Activated CD4-positive, alpha-beta T cell treated with anti-CD3 and anti-CD28 coated beads, Interleukin-2, amount 50 U/mL, for 48 hours (primary cell): ENCODE measurements at places on chromosomes 3 and 15.

GRCh38 chr3:131712662-131713061 is 209.9 kb upstream of the MRPL3 start:
- DNase-seq = no peak

DNA sequence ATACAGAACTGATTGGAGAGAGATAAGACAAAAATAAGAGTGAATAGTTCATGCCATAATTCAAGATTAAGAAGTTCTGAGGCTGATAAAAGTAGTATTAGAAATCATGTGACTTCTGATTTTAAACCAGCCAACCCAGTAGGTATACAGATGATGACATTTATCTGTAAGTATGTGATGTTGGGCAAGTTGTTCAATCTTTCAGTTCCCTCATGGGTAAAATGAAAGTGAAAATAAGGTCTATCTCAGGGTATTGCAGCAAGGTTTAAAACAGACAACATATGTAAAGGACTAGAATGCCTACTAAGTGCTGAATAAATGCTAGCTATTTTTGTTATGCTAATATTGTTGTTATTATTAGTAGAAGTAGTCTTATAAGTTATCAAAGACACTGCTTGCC is 1055.7 kb downstream of the NAALADL2 start:
- no peak for DNase-seq

DNA sequence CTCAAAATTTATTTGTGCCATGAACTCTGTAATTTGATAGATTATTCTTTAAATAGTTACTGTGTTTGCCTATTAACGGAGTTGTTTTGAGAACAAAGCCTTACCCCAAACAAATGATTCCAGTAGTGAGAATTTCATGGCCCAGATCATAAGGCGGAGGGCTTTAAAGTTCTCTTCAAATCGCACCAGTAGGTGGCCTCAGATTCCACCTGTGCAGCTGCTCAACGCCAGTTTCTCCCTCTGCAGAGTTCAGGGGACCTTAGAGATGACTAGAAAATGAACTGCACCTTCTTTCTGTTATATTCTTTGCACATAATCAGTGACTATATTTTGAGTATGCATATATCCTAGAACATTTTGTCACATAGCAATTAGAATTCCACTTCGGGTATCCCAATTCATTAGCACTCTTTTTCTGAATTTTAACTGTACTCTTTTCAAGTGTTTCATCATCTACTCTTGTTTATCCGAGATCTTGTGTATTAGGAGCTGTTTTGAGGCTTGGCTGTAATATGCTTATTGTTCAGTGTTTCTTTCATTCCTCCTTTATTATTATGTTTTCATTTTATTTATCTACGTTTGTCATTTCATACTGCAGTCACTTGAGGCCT is 232.6 kb upstream of the CHRM5 start:
- no peak for DNase-seq

DNA sequence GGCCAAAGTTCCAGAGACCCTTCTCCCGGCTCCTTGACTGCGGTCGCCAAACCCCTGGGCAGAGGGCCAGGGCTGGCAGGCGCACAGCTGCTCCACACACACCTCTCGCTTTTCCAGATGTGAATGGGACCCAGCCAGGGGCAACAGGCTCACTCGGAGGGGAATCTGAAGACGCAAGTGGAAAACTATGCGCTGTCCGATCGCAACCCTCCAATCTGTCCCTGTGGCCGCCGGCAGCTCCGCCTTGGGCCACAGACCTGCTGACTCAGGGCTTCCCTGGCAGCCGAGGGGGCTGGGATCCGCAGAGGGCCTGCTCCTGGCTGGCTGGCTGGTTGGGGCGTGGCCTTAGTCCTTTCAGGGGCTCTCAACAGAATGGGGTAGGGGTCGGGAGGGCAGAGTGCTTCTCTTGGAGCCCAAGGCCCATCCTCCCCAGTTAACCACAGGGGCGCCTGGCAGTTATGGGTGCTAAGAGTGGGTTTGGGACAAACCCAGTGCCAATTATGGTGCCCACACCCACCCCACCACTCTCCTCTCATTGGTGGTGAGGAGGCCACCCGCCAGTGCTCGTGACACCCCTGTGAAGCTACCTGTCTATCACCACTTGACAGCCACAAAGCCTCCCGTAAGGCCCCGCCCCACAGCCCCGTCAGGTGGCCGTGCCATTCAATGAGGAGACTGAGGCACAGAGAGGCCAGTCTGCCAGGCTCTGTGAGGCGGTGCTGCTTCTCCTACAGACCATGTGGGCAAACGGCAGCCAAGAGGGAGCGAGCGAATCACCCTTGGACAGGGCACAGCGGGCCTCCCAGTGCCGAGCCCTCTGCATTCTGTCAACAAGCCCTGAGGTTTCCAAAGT is 53.8 kb downstream of the IQSEC1 start:
- no peak for DNase-seq

DNA sequence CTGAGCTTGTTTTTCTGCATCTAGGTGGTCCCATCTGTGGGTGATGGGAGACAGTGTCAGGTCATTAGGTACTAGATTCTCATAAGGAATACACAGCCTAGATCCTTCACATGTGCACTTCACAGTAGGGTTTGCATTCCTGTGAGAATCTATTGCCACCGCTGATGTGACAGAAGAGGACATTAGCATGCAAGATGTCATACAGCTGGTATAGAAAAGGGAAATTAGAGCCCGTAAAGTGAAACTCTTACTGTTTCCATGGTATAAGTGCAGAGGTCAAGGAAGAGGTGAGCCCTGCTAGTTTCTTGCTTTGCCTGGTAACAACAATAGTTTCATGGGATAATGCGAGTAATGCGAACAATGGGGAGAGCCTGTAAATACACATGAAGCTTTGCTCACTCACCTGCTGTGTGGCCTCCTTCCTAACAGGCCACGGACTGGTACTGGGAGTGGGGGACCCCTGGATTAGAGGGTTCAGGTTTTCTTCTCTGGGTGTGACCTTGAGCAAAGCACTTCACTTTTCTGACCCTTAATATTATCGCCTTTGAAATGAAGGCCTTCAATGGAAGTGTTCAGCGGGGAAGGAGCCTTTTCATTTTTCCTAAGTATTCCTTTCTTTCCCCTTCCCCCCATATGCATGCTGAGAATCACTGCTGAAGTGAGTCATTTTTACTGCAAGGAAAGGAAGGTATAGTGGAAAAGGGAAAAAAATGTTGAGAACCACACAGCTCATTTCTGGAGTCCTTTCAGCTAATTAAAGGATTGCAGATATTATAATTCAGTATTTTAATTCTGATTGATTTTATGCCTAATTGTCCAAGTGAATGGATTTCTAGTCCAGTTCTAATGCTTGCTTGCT is 286.4 kb downstream of the UBE2E2 start:
- no peak for DNase-seq

- DNase-seq = peak; percentile 77
Observed at GRCh38 chr15:25933456-25934158, 70.5 kb upstream of the ATP10A start.

- no peak for DNase-seq
Observed at GRCh38 chr3:130692455-130692854, 54.2 kb downstream of the PIK3R4 start.

DNA sequence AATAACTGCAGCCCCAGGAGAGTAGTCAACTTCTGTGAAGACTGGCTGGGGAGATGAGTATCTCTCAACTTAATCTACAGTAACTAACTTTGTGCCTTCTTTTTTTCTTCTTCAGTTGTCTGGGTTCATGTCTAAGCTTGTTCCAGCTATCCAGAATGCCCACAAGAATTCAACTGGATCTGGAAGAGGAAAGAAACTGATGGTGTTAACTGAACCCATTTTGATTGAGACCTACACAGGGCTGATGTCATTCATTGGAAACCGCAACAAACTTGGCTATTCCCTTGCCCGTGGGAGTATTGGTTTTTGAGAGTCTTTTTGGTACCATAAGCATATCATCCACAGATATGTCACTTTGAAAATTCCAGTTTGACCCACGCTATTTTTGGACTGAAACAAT is 148.7 kb downstream of the TPRG1 start:
- no peak for DNase-seq

DNA sequence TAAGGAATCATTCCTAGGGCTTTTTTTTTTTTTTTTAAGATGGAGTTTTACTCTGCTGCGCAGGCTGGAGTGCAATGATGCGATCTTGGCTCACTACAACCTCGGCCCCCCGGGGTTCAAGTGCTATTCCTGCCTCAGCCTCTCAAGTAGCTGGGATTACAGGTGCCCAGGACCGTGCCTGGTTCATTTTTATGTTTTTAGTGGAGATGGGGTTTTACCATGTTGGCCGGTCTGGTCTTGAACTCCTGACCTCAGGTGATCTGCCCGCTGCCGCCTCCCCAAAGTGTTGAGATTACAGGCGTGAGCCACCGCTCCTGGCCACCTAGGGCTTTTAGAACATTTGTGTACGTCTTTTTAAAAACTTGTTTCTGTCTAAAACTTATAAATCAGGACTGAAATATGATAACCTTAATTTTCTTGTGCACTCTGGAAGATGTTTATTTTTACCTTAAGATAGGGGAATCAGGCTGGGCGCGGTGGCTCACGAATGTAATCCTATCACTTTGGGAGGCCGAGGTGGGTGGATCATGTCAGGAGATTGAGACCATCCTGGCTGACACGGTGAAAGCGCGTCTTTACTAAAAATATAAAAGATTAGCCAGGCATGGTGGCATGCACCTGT is 21.8 kb downstream of the PIAS1 start:
- no peak for DNase-seq

DNA sequence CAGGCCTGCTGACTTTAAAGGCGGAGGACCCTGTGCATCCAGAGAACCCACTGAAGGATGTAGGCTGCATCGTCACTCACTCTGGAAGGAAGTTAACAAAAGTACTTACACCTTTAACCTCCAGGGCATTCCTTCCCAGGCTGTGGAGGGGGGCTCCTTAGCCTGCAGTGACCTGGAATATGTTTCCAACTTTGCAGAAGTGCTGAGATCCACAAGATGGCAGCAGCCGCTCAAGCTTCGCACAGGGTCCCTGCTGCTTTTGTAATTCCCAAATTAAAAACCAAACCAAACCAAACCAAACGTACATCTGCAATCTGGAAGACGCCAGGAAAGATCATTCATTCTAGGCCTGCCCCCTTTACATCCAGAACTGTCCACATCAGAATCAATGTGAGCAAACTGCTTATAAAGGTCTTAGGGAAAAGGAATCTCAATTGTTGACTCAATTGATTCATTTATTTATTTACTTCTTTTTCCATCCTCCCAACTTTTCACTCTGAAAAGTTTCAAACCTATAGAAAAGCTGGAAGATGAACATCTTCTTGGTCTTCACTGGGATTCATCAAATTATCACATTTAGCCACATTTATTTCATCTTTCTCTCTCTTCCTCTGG is 70.5 kb upstream of the KLHL25 start:
- DNase-seq = no peak

DNA sequence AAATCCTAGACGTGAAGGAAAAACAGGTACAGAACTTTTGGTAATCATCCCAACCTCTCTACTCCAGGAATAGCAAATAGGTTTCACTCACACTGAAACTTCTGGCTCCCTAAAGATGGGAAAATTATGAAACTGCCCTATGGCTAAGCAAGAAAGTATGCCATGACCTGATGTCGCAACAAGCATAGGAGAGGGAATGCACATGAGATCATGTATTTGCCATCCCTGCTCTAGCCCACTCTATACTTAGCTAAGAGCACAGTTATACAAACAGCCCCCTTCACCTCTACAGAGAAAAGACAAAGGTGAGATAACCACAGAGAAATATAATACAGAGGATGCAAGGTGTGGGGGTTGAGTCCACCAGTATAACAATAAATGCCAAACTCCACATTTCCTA is 102.7 kb downstream of the TBC1D5 start:
- no peak for DNase-seq

GRCh38 chr3:17035966-17036365 is 151.2 kb downstream of the PLCL2 start:
- no peak for DNase-seq

GRCh38 chr15:29556380-29556779 is 265.9 kb downstream of the TJP1 start:
- no peak for DNase-seq

- no peak for DNase-seq
Observed at GRCh38 chr3:189766416-189766815, 135.2 kb downstream of the TP63 start.

- DNase-seq = no peak
Observed at GRCh38 chr3:124097362-124098131, 105.6 kb upstream of the ROPN1 start.

DNA sequence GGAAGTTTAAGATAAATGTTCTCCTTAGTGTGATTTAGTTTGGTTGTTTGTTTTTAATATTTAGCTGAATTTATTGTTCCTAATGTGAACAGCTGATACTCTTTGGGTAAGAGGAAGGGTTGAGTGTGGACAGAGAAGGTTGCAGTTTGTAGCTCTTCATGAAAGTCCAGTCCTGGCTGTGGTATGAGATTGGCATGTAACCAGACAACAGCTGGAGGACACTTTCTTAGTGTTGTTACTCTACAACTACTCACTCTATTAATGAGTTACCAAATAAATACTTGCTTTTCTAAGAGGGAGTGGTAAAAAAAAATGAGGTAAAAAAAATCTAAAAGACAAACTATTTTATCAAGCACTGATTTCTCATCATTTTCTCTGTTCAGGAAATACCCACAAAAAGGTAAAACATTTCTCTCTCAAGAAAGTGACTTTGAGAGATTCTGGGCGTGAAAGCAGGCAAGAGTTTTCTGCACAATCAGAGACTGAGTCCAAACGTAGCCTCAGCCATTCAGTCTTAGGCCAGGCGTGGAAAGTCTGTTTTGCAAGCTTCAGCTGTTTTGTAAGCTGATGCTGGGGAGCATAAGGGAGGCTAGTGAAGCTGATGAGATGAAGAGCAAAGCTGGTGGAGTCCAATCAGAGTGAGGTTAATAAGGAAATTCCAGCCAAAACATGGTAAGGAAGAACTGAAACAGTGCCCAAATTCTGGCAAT is 138.5 kb upstream of the ARPP21 start:
- no peak for DNase-seq

DNA sequence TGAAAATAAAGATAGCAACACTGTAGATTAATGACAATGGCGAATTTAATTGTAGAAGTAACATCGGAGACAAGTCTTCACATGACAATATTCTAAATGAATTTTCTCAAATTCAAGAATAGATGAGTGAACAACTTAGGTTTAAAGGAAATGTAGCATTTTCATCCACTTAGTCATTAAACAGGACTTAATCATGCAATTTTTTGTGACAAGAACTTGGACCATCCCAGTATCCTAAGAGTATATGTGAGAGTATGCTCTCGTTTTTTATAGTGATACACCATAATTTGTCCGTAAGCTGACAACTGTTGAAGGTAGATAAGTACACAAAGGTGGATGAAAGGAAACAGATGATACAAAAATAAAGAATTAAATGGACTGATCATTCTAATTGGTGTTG is 81.5 kb downstream of the DLG1 start:
- no peak for DNase-seq

- DNase-seq = no peak
Observed at GRCh38 chr3:192851821-192852372, 65.8 kb downstream of the MB21D2 start.

- no peak for DNase-seq
Observed at GRCh38 chr3:149586871-149587270, 71.0 kb downstream of the WWTR1 start.

- no peak for DNase-seq
Observed at GRCh38 chr15:41967506-41968206, 4.7 kb downstream of the EHD4 start.

DNA sequence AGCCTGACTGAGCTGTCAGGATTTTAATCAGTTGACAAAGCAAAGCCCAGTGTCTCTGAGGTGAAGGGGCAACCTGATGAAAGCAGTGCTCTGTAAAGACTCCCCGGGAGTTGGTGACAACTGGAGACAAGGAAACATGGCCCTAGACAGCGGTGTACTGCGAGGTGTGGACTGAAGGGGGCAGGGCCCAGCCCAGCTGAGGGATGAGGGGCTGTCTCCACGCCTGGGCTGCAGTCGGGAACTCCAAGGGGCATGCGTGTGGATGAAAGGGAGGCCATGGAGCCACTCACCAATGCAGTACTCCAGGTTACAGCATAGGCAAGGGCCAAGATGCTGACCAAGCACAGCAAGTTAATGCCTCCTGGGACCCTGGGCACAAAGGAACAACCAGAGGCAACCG is 45.1 kb downstream of the SCAP start:
- no peak for DNase-seq
